ENCODE measurements at places on chromosomes 11 and 22. TPM values are rescaled to one million over a fixed set of nuclear protein-coding genes. Genes with fewer than 3 reads are reported as not detected.
A peak's percentile ranks its signal among the peaks of the same experiment; 100 is the strongest.

Gene PARVG
- 0.33 TPM for total RNA-seq

Gene OR8J1
- not detected for total RNA-seq

DNA sequence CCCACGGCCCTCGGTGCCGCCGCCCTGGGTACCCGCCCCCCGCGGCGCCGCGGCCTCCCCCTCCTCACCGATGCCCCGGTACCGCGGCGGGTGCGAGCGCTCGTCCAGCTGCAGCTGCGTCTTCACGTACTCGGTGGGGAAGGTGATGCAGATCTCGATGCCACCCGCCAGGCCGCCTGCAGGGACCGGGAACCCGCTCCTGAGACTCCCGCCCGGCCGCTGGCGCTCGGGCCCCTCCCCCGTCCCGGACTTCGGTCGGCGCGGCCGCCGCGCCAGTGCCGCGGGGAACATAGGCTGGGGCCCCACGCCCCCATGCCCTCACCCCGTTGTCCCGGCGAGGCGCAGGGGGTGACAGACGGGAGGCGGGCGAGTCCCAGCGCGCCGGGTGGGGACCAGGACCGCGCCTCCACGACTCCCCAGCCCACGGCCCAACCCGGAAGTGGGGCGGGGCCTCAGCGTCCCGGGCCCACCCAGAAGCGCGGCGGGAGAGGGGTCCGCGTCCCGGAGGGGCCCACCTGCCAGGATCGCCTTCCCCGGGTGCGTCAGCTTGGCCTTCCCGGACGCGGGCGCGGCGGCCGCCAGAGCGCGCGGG is 375 bp downstream of the SLC25A1 start:
- peak; percentile 77 for DNase-seq
- H3K4me1 ChIP-seq = peaks cover 8% of the 10 kb centered on the region
- peak overlapping the region; percentile 61 for H3K27ac ChIP-seq

- no peak overlapping the region for H3K4me3 ChIP-seq
- no peaks in the 10 kb centered on the region for H3K36me3 ChIP-seq
- H3K27ac ChIP-seq = no peak overlapping the region
- no peaks in the 10 kb centered on the region for H3K4me1 ChIP-seq
Observed at GRCh38 chr11:114031246-114031966, 28.1 kb upstream of the ZBTB16 start.

GRCh38 chr11:87030458-87031054 is 7.2 kb upstream of the TMEM135 start:
- H3K27ac ChIP-seq = no peak overlapping the region
- no peaks in the 10 kb centered on the region for H3K36me3 ChIP-seq
- no peak overlapping the region for H3K4me3 ChIP-seq
- H3K4me1 ChIP-seq = no peaks in the 10 kb centered on the region
- DNase-seq = peak; percentile 5
- no peaks in the 10 kb centered on the region for H3K27me3 ChIP-seq
